ENCODE measurements at places on chromosomes 7 and 10. TPM values are rescaled to one million over a fixed set of nuclear protein-coding genes. Genes with fewer than 3 reads are reported as not detected.

Gene TBXAS1
- total RNA-seq = 4.2 TPM

Gene RADIL
- total RNA-seq = 11.8 TPM

Gene CYCS
- total RNA-seq = 150 TPM

Gene ZNF138
- total RNA-seq = 11.6 TPM

Gene GSTK1
- total RNA-seq = 155 TPM

Gene TNPO3
- 46.7 TPM for total RNA-seq

Gene FRG2B
- total RNA-seq = not detected

Gene MBL2
- total RNA-seq = not detected

Gene ASIC3
- total RNA-seq = 2.2 TPM

DNA sequence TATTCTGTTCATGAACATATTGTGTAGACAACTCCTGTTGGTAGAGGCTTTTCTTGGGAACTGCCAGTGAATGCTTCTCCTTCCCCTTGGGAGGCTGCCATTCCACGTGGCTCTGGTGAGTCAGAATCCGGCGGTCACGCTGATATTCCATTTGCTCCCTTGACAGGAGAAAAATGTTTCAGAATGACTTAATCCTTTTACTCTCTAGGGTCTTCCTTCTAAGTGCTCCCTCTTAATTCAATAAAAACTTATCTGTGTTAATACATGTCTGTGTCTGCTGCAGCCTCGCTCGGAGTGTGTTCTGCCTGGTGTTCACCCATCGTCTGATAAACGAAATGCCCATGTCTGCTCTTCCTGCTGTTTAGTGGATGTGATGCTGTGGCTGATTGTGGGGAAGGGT lies 278.6 kb downstream of the ARHGAP12 start:
- DNase-seq = no peak

DNA sequence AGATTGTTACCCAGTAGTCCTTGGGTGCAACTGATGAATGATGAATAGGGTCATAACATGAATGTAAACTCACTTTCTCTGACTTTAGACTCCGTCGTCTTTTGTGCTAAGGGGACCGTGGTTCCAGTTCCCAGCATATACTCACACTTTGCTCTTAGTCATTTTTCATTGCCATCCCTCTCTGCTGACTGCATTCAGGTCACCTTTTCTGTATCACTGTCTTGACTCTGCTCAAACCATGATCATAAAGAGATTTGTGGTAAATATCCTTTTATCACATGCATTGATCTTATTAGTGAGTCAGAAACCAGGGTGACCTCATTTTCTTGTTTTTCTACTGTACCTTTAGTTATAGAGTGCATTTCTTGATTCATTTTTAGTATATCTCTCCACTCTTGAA lies 141.1 kb upstream of the AGR3 start:
- DNase-seq = no peak

DNA sequence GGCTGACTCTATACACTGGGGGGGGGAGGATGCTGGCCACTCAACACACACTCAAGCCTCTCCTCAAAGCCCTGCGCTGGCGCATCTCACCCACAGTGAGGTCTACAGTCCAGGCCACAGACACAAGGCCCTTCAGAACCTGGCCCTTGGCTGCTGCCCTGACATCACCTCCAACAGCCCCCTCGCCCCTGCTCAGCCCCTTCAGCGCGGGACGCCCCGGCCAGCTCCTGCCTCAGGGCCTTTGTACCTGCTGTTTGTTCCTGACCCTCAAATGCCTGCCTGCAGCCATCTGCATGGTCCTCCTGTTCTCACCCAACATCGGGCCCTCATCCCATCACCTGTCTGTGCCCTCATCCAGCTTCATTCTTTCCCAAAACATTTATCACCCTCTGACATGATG lies 572.6 kb downstream of the DNAJB6 start:
- no peak for DNase-seq

DNA sequence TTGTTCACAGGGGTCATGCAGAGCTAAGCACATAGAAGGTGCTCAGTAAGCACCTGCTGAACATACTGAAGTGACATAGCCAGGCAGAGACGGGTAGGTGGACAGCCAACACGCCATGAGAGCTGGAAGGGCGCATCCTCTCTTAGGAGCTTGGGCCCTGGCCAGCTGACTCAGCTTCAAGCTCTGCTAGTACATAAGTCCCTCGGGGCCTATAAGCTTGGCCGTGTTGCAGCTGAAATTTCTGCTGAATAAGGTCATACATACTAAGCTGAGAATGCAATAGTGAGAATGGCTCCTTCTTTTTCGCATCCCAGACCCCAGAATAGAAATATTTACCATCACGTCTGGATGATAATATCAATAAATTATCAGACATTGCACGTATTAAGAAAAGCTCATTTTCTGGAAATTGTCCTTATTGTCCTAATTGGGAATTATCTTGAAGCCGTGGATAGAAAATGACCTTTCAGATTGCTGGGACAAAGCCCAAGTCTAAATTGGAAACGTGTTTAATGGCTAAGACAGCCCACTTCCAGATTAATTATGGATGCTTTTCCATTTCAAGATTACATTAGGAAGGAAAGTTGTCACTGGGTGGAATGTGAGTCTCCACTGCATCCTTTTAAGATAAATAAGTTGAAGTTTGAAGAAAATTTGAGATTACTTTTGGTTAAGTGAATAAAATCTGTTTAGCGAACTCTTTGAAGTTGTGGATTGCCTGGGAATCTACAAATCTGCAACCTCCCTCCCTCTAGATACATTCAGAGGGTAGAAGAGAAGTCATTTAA lies 287.1 kb upstream of the C7orf33 start:
- DNase-seq = no peak

- DNase-seq = no peak
Measured at GRCh38 chr10:120828763-120829319, 22.3 kb upstream of the WDR11 start.

DNA sequence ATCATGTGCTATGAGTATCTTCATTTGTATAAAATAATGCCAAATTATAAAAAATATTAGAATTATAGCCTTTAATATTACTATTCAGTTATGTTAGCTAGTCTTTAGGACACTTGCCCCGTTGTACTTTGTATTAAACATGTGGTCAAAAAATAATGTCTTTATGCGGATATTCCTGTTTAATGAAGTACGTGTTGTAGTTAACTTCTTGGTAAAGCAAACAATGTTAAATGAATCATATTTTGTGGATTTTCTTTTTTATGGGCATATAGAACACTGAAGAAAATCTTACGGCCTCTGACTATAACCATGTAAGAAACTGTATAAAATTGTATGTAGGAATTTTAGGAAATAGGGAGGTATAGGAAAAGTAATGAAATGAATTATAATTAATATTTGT lies 14.3 kb downstream of the GLCCI1 start:
- no peak for DNase-seq

GRCh38 chr7:3416453-3416852 lies 115.4 kb downstream of the SDK1 start:
- no peak for DNase-seq

DNA sequence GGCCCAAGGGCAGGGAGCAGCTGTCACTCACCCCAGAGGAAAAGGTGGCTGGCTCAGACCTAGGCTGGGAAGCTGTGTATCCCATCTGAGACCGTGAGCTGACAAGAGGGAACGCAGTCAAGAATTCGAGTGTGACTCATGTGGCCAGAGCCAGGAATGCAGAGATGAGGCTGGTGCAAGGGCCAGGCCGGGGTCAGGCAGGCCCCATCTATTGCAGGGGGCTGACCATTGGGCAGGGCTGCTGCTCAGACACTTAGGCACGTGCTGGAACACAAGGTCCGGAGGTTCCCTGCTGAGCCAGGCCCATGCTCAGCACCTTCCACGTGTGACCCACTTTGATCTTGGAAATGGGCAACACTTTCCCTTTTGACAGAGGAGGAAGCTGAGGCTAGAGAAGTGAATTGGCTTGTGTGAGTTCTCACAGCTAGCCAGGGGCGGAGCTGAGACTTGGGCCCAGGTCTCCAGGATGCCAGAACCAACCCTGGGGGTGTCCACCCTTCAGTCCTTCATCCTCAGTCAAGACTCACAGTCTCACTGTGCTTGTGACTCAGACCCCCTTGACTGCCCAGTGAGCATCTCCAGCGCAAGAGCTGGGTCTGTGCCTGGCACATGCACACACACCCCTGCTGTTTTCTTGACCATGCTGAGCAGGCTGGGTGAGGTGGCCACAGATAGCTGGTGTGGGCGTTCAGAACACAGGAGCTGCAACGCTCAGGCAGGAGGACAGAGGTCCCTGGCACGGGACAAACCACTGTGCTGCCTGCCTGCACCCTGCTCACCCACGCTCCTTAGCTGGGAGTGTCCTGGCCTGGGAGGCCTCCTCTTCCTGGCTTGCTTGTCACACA lies 47.6 kb upstream of the PPIF start:
- no peak for DNase-seq

DNA sequence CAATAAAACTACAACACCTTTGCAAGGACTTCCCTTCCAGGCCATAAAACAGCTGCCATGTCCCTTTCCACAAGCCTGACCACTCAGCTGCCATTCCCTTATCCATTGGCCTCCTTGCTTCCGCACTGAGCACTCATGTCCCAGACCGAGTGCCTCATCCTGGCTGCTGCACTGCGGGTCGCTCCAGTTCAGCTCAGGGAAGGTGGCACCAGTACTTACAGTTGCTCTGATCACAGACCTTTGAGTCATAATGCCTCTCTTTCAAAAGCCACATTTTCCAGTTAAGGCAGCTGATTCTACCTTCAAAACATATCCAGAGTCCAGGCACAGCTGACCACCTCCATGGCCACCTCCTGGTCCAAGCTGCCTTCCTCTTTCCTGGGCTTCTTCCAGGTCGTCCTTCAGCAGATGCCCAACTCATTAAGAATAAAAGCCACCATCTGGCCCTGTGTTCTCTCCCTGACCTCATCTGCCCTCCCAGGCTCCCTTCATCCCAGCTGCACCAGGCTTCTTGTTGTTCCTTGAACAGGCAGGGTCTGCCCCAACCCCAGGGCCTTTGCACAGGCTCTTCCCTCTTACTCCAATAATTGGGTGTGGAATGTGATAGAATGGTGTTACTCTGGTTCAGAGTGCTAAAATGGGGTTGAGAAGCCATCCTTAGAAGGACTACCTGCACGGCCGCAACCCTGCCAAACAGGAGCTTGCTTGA lies 64.5 kb downstream of the RAMP3 start:
- DNase-seq = no peak

DNA sequence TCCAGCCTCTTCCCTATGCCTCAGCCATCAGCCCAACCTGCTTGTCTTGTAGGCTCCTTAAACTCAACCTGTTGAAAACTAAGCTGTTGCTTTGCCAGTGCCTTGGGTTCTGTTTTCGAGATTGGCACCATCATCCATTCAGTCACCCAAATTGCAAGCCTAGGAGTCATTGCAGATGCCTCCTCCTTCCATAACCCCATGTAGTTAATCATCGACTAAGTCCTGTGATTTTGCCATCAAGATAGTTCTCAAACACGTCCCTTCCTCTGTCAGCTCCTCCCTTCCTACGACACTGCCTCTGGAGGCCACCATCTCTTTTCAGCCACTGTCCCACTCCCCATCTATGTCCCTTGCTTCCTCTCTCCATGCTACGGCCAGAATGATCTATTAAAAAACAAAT lies 168.1 kb downstream of the RAB11FIP2 start:
- no peak for DNase-seq

GRCh38 chr10:77210645-77211044 lies 427.0 kb downstream of the KCNMA1 start:
- DNase-seq = no peak

- DNase-seq = no peak
Measured at GRCh38 chr10:45585131-45585530, 87.4 kb downstream of the ZFAND4 start.

- DNase-seq = no peak
Measured at GRCh38 chr10:14010101-14010558, 320.6 kb downstream of the FRMD4A start.

GRCh38 chr10:15857107-15857575 lies 3.2 kb downstream of the MINDY3 start:
- DNase-seq = no peak

DNA sequence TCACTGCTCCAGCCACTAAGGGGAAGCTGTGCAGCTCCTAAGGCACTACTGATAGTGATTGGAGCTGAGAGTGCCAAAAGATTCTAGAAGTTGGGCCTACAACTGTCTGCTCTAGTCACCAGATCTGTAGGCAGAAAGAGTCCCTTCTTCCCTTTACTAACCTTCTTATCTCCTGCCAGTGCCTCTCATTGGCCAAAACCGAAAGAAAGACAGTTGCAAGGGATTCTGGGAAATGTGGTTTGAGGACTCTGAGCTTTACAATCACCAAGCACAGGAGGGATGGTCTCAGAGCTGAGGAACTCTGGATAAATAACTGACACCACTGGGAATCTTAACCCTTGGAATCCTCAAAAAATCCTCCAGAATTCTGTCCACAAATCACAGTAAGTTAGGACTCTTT lies 615.8 kb downstream of the CCSER2 start:
- no peak for DNase-seq

GRCh38 chr10:77592946-77593636 lies 44.5 kb downstream of the KCNMA1 start:
- DNase-seq = no peak

DNA sequence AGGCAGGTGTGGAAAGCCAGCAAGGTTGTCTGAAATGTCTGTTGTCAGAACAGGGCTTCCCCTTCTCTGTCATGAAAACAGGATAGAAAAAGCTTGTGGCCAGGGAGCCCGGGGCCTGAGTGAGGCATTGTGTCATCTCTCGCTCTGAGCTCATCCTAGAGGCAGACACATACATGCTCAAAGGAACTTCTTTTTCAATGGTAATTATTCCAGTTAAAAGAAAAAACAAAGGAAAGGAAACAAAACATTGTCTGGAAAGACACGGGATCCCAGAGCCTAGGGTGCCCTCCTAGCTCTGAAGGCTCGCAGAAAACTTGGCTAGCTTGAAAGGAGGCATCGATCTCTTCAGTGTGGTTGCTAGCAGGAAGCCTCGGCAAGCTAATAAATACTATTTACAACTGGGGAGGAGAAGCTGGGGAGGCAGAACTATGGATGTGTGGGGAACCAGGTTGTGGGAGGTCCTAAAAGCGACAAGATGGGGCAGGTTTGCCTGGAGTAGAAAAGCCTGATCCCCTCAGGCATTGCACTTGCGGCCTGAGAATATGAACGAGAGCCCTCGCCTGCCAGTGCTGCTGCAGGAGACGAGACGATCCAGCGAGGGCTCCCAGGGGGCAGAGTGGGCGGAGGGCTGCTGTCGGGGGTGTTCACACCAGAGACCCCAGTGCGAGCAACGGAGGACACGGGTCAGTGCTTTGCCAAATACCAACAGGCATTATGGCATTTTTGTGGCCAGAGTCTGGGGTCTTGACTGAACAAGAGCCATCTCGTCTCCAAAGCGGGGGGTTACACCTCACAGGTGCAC lies 32.8 kb upstream of the DGKI start:
- DNase-seq = no peak

- no peak for DNase-seq
Measured at GRCh38 chr7:155586843-155587440, 40.6 kb upstream of the CNPY1 start.

GRCh38 chr10:132401401-132402118 lies 4.6 kb downstream of the PWWP2B start:
- no peak for DNase-seq

DNA sequence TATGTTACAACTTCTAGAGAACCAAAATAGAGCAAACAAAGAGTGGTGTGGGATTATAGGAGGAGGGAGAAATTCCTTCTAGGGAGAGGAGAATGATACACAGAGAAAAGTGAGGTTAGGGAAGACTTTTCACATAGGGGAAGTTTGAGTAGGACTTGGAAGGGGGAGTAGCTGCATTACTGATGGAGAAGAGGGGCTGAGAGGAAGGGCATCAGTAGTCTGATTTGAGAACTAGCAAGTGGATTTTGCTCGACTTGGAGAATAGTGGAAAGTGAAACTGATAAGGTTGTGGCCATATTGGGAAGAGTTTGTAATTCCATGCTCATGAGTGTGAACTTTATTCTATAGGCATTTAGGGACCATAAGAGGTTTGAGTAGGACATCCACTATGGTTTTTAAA lies 6.1 kb downstream of the NRF1 start:
- DNase-seq = no peak

GRCh38 chr10:132519382-132520176 lies 18.0 kb upstream of the INPP5A start:
- no peak for DNase-seq

Measured in type B pancreatic cell (in vitro differentiated cells).